ENCODE measurements at places on chromosomes 7 and 10. TPM values are rescaled to one million over a fixed set of nuclear protein-coding genes. Genes with fewer than 3 reads are reported as not detected.
A peak's percentile ranks its signal among the peaks of the same experiment; 100 is the strongest.

- DNase-seq: no peak
Measured at GRCh38 chr7:42210333-42210732, 26.7 kb downstream of the GLI3 start.

DNA sequence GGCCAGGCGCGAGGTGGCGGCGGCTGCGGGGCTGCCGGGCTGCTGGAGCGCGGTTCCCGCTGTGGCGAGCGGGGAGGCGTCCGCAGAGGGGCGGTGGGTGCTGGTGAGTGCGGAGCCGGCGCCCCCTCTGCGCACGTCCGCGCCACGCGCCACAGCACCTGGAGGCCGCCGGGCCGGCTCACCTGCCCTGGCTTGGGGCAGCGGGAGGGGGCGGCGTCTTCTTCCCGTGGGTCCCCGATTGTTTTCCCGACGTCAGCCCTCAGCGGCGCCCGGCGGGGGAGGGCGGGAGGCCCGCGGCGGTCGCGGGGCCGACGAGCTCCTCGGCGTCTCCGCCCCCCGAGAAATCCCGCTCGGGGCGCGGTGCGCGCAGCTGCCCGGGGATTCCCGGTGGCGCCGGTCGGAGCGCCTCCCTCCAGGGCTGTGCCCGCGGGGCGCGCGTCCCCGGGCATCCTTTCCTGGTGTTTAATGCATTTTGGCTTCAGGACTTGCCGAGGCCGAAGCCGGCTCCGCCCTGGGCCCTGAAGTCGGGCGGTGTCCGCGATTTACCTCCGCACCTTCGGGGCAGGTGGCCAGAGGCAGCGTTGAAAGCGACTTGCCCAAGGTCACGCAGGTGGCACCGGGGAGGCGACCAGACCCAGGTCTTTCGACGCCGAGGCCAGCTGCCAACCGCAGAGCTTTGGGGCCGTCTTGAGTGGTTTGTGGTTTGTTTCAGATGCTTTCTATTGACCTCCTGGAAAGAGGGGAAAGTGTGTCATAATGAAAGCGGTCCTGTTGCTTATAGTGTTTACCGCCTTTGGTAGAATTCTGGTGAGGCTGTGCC lies 561 bp downstream of the PLEKHA1 start:
- DNase-seq: peak; percentile 53

- DNase-seq: no peak
Measured at GRCh38 chr10:76150876-76151288, 719.5 kb downstream of the LRMDA start.

DNA sequence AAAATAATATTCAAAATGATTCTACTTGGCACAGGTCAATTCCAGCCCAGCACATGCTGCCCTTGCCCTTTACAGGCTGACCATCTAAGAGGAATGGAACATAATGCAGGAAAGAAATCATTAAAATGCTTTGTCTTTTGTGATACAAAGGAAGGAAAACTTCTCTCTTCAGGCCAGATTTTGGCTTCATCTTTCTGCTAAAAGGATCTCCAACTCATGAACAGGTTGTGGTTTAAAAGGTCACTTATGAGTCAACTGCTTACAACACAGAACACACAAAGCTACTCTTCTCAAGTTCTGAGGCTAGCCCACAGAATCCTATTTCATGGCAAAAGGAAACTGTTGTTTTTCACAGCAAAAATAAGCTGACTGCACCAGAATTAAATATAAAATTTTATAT lies 197.1 kb downstream of the DOCK4 start:
- DNase-seq: no peak

Gene LMOD2
- not detected for total RNA-seq

Measured in activated CD4-positive, alpha-beta T cell treated with anti-CD3 and anti-CD28 coated beads, Interleukin-2, amount 10 ng/mL, durations not matched to agents 7 days and 5 days (primary cell).